ENCODE measurements at places on chromosomes 7 and 10. TPM values are rescaled to one million over a fixed set of nuclear protein-coding genes. Genes with fewer than 3 reads are reported as not detected.
A peak's percentile ranks its signal among the peaks of the same experiment; 100 is the strongest.

GRCh38 chr7:115522174-115522573 lies 508.4 kb downstream of the TFEC start:
- DNase-seq = no peak

- no peak for DNase-seq
These were observed 51.0 kb upstream of the ELN start for GRCh38 chr7:73976761-73977618.

GRCh38 chr7:38424750-38425463 lies 151.5 kb upstream of the TARP start:
- no peak for DNase-seq

GRCh38 chr7:97024209-97025129 lies at the start of gene DLX5:
Gene DLX5 (minus strand): TSS chr7:97024831. CDS start chr7:97024623, 208 bp downstream.
- peak; percentile 55 for DNase-seq

- DNase-seq = no peak
These were observed 6.2 kb downstream of the GPRIN2 start for GRCh38 chr10:46550076-46550790.

GRCh38 chr10:15113766-15114165 lies 16.6 kb downstream of the RPP38 start:
- DNase-seq = no peak

- DNase-seq = no peak
These were observed 109.1 kb upstream of the TNRC18 start for GRCh38 chr7:5532536-5533335.

GRCh38 chr7:16421333-16422102 lies at the start of gene CRPPA:
Gene CRPPA (minus strand): TSS chr7:16421538. CDS start chr7:16421322, 216 bp downstream.
- peak; percentile 38 for DNase-seq

DNA sequence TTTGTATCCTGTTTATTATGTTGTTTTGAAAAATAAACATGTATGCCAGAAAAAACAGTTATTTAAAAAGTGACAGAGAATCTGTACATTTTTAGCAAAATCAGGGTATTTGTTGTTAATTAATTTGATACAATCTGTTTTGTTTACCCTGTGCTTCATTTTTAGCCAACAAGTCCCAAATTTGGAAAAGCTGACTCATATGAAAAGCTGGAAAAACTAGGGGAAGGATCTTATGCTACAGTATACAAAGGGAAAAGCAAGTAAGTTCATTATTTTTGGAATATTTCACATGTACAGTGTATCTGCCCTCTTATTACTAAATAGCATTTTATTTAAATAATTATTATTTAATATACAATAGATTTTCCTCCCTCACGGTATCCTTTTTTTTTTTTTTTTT lies 151.4 kb downstream of the CDK14 start:
- DNase-seq = no peak

GRCh38 chr7:75977743-75978142 lies 16.7 kb downstream of the TMEM120A start:
- no peak for DNase-seq

DNA sequence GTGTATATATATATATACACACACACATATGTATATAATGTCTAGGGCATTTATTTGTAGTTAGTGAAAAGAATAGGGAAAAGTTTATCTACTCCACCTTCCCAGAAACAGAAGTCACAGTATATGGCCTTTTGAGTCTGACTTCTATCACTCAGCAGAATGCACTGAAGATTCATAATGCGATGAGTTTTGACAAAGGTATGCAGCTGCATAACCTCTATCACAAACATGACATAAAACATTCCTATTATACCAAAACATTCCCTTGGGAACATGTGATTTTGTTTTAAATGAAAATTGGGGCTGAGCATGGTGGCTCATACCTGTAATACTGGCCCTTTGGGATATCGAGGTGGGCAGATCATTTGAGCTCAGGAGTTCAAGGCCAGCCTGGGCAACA lies 137.3 kb upstream of the EEPD1 start:
- no peak for DNase-seq

Gene NODAL
- total RNA-seq = not detected

- DNase-seq = no peak
These were observed 87.3 kb downstream of the ADCY1 start for GRCh38 chr7:45661302-45661995.

- no peak for DNase-seq
These were observed 25.5 kb downstream of the LDB3 start for GRCh38 chr10:86693721-86694369.

Gene SCRN1
- 35.7 TPM for total RNA-seq

Gene TLX1
- total RNA-seq = not detected

- no peak for DNase-seq
These were observed 177.7 kb upstream of the AHR start for GRCh38 chr7:17120756-17121155.

- peak; percentile 59 for DNase-seq
These were observed at the start of gene TES for GRCh38 chr7:116210345-116211005. Gene TES (plus strand): TSS chr7:116210539. CDS start chr7:116210708, 169 bp downstream.

DNA sequence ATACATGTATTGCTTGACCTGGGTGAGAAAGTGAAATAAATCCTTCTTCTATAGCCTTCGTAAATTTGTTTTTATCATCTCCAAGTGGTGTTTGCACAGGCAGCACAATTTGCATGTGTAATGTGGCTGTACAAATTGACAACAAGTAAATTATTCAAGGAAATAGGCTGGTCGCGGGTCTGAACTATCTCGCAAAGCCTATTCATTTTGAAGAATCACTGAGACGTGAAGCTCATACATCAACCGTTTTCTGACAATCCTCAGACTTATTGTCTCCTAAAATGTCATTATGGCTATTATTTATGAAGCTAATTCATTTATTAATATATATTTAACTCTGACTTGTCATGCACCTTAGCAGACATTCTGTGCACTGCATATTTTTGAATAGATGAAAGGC lies 16.2 kb upstream of the FAM204A start:
- no peak for DNase-seq

Gene RFC2
- 17.3 TPM for total RNA-seq

DNA sequence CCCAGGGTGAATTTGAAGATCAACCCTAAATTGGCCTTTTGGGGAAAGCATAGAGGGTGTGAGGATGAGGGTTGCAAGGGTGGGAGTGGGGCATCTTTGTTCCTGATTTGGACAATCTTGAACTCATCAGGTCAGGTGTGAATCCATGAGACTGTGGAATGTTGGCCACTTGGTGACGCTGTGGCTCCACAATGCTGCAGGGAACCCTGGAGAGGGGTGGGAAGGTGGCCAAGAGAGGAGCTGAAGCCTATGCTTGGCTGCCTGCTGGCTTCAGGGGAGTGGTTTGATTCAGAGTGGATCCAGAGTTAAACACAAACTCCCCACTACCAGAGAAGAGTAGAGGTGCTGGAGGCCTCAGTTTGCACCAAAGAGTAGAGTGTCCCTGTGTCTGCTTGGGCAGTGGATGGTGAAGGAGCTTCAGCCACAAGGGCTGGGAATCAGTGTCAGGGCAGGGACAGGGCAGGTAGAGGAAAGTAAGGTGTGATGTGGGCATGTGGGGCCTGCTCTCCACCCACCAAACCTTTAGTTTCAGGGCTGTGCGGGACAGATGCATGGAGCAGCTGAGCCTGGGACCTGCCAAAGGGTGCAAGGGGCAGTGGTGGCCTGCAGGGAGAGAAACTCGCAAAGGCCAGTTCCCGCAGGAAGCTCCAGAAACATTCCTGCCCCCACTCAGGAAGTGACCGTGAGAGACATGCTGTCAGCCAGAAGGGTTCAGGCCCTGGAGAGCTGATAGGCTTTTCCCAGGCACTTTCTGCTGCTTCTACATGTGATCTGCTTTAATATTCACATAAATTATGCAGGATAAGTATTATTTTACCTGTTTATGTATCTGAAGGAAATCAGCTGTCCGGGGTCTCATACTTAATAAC lies 81.0 kb upstream of the PRSS58 start:
- peak; percentile 39 for DNase-seq

Gene TCAF2
- 0.72 TPM for total RNA-seq

DNA sequence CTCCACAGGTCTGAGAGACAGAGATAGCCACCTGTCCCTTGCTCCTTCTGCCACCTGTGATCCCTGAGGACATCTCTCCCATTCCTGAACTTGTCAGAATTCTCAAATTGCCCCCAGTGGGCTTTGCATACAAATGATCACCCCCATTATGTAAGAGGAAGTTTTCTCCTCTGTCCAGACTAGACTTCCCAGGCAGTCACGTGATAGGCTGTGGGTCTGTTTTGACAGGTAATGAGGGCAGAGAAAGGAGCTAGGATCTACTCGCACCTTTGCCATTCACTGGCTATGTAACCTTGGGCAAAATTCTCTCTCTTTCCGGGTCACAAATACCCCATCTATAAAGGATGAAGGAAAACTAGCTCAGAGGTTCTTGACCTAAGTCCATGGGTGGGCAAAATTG lies 21.4 kb upstream of the TM9SF3 start:
- no peak for DNase-seq

Gene GIMAP4
- total RNA-seq = not detected

GRCh38 chr7:22332461-22332870 lies 24.5 kb downstream of the RAPGEF5 start:
- DNase-seq = no peak

GRCh38 chr10:121069061-121069850 lies 218.1 kb downstream of the WDR11 start:
- peak; percentile 32 for DNase-seq

DNA sequence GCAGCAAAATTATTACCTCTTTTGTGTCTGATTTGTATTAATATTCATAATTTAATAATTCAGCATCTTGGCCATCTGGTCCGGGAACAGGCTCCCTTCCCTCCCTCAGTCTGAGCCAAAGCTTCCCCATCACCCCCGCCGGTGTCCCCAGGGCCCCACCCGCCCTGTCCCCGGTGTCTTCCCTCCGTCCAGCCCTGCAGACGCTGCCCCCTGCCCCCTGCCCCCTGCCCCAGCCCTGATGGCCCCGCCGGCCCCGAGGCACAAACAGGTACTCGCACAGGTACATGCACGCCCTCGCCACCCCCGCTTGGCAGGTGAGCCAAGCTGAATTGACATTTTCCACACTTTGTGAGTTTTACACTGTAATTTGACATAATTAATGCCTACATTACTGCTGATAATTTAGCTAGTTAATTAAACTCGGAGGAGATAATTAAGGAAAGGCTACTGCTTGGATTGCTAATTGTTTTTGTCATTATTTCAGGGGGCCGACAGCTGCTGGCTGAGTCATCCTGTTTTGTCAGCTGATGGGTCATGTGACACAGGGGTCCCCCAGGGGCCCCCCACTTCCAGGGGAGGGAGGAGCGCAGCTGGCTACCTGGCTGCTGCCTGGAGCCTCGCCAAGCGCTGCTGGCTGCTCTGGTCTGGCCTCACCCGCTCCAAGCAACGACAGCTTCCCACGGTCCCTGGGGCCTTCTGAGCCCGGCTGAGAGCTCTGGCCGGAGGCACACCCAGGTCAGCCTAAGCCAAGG lies 36.6 kb downstream of the MICALL2 start:
- no peak for DNase-seq

DNA sequence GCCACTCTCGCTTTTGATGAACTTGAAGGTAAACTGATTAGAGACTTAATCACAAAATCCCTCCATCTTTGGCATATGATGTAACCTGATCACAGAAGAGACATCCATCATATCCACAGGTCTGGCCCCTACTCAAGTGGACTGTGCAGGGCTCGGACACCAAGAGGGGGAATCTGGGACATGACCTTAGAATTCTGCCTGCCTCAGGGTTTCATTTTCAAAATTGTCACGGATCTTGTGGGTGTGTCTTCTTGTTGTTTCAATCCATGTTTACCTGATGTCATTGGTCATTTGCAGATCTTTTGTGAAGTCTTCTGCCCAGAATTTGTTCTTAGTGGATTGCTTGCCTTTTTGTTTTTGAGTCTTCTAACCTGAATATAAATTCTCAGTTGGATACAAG lies 5.9 kb upstream of the ARMS2 start:
- no peak for DNase-seq

DNA sequence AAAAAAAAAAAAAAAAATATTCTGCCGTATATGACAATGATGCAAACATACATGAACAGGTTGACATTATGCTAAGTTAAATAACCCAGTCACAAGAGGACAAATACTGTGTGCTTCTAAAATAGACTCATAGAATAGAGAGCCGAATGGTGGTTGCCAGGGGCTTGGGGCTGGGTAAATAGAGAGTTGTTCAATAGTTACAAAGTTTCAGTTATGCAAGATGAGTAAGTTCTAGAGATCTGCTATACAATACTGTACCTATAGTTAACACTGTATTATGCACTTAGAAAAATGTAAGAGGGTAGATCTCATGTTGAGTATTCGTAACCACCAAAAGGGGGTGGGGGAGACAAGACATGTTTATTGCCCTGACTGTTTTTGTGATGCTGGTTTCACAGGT lies 77.1 kb upstream of the GNAI1 start:
- no peak for DNase-seq

- no peak for DNase-seq
These were observed 266.4 kb downstream of the PTPRN2 start for GRCh38 chr7:158321056-158321700.

Gene MAGI2
- 0.49 TPM for total RNA-seq

DNA sequence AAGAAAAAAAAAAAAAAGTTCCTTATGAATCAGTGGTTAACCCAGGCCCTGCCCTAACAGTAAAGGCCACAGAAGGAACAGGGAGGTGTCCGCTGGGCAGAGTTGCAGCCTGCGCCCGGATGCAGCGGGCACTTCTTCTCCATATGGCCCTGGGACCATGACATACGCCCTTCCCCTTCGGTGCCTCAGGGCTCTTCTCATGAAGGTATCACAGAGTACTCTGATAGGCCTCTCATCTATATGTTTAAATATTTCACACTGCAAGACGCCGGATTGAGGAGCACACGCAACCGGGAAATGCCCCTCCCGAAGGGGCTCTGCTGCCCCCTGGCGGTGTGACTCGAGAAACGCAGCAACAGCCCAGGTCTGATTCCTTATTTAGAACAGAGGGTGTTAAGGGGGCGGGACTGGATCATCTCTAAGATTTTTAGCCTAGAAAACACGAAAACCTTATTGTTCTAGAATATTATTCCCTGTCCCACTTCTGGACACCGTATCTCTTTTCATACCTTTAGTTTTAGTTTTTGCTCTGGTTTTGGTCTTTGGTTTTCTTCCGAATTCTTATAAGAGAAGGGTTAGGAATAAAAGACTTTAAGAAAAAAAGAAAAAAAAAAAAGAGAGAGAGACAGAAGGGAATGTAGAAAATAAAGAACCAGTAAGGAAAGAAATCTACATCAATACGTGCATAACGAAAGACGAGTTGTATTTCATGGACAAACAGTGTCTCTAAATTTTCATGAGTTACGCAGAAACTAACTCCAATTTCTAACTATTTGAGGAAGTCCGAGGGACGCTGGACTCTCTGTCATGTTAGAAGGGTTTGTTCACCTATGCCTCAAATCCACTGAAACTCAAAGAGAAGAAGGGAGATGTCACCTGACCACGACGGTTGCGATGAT lies 12.0 kb downstream of the DAGLB start:
- peak; percentile 67 for DNase-seq

Gene BET1
- 21.7 TPM for total RNA-seq

Data from MG63 (cell line).